ENCODE measurements at places on chromosomes 5 and 9. TPM values are rescaled to one million over a fixed set of nuclear protein-coding genes. Genes with fewer than 3 reads are reported as not detected.

The FAM153A gene
- total RNA-seq = 0.41 TPM

The FRMD3 gene
- total RNA-seq = 17.6 TPM

DNA sequence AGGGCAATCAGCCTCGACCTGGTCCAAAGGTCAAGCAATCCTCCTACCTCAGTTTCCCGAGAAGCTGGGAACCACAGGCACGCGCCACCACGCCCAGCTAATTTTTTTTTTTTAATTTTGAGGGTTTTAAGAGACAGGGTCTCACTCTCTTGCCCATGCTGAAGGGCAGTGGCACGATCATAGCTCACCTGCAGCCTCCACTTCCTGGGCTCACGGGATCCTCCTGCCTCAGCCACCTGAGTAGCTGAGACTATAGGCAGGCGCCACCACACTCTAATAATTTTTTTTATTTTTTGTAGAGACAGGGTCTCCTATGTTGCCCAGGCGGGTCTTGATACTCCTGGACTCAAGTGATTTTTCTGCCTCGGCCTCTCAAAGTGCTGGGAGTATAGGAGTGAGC is 1.6 kb downstream of the UIMC1 start:
- peak overlapping the region; percentile 83 for H3K4me3 ChIP-seq
- H3K27me3 ChIP-seq = no peaks in the 10 kb centered on the region
- no peaks in the 10 kb centered on the region for H3K4me1 ChIP-seq
- peaks cover 8% of the 10 kb centered on the region for H3K36me3 ChIP-seq

- H3K27ac ChIP-seq = no peak overlapping the region
- DNase-seq = no peak
- H3K4me1 ChIP-seq = no peaks in the 10 kb centered on the region
- peaks cover 6% of the 10 kb centered on the region for H3K27me3 ChIP-seq
- H3K4me3 ChIP-seq = no peak overlapping the region
- no peaks in the 10 kb centered on the region for H3K36me3 ChIP-seq
These were observed 96.5 kb downstream of the IQGAP2 start for GRCh38 chr5:76499507-76500161.

The NKD2 gene
- not detected for total RNA-seq

Measured in SJCRH30 (cell line).